Activated T-helper 1 cell treated with anti-CD3 and anti-CD28 coated beads, Interleukin-12 subunit alpha, Interleukin-12 subunit beta, Interleukin-2, Interleukin-4 antibody, amounts not matched to agents 30 ng/mL and 10 ng/mL and 1 ng/mL, durations not matched to agents 14 hours and 24 hours and 36 hours (primary cell): ENCODE measurements at places on chromosomes 5 and 9. TPM values are rescaled to one million over a fixed set of nuclear protein-coding genes. Genes with fewer than 3 reads are reported as not detected.

- H3K4me3 ChIP-seq = no peak overlapping the region
- H3K36me3 ChIP-seq = no peaks in the 10 kb centered on the region
- H3K27ac ChIP-seq = no peak overlapping the region
- H3K27me3 ChIP-seq = no peaks in the 10 kb centered on the region
- no peaks in the 10 kb centered on the region for H3K4me1 ChIP-seq
Observed at GRCh38 chr5:9820691-9821449, 190.7 kb upstream of the TAS2R1 start.

GNA14 gene
- total RNA-seq = not detected in 2 replicates

DNA sequence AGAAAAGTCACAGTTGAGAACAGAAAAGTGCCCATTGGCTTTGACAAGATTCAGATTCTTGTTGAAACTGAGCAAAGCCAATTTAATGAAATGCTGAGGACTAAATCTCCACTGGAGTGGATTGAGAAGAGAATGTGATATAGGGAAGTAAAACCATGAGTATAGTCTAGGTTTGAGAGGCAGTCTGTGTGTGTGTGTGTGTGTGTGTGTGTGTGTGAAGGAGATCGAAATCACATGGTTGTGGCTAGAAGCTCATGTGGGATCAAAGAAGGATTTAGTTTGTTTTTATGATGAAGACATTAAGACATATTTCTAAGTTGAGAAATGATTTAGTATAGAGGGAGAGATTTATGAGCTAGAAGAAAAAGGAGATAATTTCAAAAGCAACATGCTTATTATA lies 275.7 kb upstream of the DAB2 start:
- H3K27me3 ChIP-seq = peaks cover 2% of the 10 kb centered on the region
- H3K4me1 ChIP-seq = no peaks in the 10 kb centered on the region

DNA sequence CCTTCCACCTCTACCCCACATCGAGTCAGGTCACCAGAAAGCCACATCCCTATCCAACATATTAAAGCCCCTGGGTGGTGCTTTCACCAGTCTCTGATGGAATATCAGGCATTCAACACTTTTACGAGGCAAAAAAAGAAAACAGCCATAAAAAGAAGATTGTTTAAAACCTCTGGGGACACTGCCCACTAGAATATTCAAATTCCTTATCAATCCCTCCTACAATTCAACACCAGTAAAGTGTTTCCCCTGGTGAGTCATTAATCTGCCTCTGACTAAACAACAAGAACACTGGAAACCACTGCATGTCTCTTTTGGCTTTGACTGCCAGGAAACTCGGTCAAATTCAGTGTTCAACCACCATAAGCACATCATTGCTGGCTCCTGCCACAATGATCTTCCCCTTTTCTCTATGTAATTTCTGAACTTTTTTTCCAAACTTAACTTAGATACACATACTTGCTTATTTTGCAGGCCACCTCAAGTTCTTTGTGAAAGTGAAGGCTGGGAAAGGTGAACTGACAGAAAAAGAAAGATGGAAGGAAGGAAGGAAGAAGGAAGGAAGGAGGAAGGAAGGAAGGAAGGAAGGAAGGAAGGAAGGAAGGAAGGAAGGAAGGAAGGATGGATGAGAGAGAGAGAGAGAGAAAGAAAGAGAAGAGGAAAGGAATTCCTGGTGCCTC lies 105.3 kb downstream of the PAX5 start:
- H3K27ac ChIP-seq = peak overlapping the region; percentile 86
- H3K27me3 ChIP-seq = peaks cover 2% of the 10 kb centered on the region
- DNase-seq = peak; percentile 37
- peak overlapping the region; percentile 42 for H3K4me3 ChIP-seq
- H3K4me1 ChIP-seq = peaks cover 50% of the 10 kb centered on the region

TLE1 gene
- total RNA-seq = 0.12 TPM in 1 of 2 replicates, not detected in the other

GRCh38 chr5:72130351-72130761 lies 23.1 kb downstream of the MAP1B start:
- no peak overlapping the region for H3K27ac ChIP-seq
- H3K4me1 ChIP-seq = no peaks in the 10 kb centered on the region
- no peak for DNase-seq

PALM2AKAP2 gene
- 2.2 and 5.5 TPM in 2 replicates for total RNA-seq

DNA sequence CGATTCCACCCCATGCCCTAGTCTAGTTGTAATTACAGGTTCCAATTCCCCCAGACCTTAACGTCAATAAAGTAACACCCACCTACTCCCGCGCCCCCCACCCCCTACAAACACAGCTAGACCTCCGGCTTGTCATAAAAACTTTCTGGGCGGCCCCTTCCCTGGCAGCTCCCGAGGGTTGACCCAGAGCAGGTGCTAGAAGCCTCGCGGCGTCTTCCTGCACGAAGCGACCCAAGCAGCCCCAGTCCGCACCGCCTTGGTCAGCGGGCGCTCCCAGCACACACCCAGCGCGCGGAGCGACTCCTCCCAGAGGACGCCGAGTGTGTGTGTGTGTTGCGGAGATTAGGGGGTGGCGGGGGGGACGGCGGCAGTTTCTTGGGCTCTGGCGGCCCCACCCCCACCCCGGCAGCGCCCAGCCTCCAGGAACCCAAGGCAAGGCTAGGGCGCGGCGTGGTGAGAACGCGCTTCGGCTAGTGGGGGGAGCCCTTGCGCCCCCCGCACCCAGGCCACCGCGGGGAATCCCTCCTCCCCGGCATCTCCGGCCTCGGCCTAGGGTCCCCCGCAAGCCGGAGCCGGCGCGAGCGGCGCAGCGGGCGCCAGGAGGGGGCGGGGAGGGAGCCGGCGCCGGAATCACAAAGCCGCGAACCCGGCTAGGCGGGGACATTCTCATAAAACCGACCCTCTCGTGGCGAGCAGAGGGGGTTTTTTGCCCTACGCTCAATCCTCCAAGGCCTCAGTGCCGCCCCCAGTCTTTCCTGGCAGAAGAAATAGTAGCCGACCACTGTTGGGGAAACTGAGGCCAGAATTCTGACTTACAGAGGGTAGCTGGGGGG lies 2.2 kb downstream of the PCDH1 start:
- no peak overlapping the region for H3K4me3 ChIP-seq
- H3K36me3 ChIP-seq = no peaks in the 10 kb centered on the region
- H3K27ac ChIP-seq = no peak overlapping the region
- H3K27me3 ChIP-seq = peaks cover 73% of the 10 kb centered on the region
- peaks cover 25% of the 10 kb centered on the region for H3K4me1 ChIP-seq

GRCh38 chr9:2335260-2335659 lies 286.3 kb upstream of the VLDLR start:
- no peak overlapping the region for H3K27ac ChIP-seq
- no peak for DNase-seq
- no peak overlapping the region for H3K4me3 ChIP-seq

SCAMP1 gene
- 21.3 and 21.7 TPM in 2 replicates for total RNA-seq

GNG10 gene
- total RNA-seq = 30.7 and 35.4 TPM in 2 replicates

- H3K36me3 ChIP-seq = no peaks in the 10 kb centered on the region
- no peak for DNase-seq
- no peak overlapping the region for H3K4me3 ChIP-seq
- no peaks in the 10 kb centered on the region for H3K27me3 ChIP-seq
- H3K27ac ChIP-seq = no peak overlapping the region
- H3K4me1 ChIP-seq = no peaks in the 10 kb centered on the region
Observed at GRCh38 chr9:105503881-105504280, 54.0 kb upstream of the FKTN start.

DNA sequence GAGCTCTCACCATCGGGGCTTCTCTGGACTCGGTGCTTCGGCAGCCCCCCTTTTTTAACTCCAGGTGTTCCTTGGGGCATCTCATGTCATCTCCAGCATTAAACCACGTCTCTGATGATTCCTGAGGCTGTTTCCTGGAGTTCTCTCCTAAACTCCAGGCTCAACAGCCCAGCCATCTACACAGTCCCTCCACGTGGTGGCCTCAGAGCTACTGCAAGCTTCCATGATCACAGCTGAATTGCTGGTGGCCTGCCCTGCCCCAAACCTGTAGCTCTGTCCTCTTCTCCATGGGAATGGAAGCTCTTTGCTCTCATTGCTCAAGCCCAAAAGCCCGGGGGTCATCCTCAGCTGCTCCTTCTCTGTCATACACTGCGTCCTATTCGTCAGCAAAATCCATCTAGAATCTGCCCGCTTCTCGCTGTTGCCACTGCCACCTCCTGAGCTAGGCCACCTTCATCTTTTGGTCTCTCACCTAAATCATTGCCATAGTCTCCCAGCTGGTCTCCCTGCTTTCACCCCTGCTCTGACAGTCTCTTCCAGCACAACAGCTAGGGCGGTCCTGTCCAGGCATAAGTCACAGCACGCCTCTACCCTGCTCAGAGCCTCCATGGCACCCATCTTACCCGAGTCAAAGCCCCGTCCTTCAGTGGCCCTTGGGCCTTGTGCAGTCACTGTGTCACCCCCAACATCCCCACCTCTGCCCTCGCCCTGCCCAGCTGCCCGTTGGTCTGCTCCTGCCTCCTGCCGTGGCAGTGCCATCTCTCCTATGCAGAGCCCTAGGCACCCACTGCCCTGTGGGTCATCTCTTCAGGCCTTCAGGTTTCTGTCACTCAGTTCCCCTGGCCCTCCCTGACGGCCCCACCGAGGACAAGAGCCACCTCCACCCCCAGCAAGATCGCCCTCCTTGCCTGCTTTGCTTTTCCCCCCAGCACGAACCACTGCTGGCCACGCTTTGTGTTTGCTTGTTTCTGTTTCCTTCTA lies 6.4 kb downstream of the B4GALT7 start:
- no peaks in the 10 kb centered on the region for H3K27me3 ChIP-seq
- H3K36me3 ChIP-seq = peaks cover 2% of the 10 kb centered on the region
- peaks cover 8% of the 10 kb centered on the region for H3K4me1 ChIP-seq
- no peak for DNase-seq

DNA sequence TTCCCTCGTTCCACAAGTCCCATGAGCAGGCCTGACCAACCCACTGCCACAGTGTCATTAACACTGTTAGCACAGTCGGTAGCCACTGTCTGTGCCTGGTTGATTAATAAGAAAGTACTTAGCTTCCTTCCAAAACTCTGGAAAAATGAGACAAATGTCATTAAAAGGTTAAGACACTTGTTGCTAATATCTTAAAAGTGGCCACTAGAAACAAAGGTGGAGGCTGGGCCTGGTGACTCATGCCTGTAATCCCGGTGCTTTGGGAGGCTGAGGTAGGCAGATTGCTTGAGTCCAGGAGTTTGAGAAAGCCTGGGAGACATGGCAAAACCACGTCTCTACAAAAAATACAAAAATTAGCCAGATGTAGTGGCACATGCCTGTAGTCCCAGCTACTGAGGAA lies 194.0 kb downstream of the PDZD2 start:
- no peak overlapping the region for H3K27ac ChIP-seq
- no peaks in the 10 kb centered on the region for H3K27me3 ChIP-seq
- no peaks in the 10 kb centered on the region for H3K36me3 ChIP-seq
- DNase-seq = no peak
- no peak overlapping the region for H3K4me3 ChIP-seq

GARIN3 gene
- 0.27 and 0.31 TPM in 2 replicates for total RNA-seq

DNA sequence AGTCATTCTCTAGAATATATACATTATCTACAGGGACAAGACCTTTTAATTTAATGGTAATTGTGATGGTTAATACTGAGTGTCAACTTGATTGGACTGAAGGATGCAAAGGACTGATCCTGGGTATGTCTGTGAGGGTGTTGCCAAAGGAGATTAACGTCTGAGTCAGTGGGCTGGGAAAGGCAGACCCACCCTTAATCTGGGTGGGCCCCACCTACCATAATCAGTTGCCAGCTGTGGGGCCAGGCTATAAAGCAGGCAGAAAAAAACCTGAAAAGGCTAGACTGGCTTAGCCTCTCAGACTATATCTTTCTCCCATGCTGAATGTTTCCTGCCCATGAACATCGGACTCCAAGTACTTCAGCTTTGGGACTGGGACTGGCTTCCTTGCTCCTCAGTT lies 112.2 kb upstream of the SMC2 start:
- H3K4me3 ChIP-seq = no peak overlapping the region
- no peak overlapping the region for H3K27ac ChIP-seq
- no peaks in the 10 kb centered on the region for H3K36me3 ChIP-seq

ISL1 gene
- not detected in 2 replicates for total RNA-seq

DNA sequence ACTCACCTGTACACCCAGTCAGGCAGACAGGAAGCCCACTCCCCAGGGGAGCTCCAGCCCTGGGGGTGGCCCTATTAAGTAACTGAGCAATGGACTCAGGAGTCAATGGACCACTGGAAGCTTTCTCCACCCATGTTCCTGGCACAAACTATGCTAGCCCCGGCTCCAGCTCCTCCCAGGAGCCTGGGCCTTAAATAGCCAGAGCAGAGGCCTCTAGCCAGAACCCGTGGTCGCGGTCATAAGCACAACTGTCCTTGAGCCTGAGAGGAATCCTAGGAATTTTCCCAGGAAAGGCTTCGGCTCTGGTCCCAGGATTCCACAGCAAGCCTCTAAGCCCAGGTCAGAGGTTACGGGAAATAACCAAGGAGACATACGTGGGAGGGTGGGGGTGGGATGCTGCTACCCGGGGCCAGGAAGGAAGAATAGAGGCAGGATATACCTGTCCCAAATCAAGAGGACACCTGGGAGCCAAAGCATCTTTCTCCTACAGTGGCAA lies 5.5 kb downstream of the SEPTIN8 start:
- DNase-seq = no peak
- no peaks in the 10 kb centered on the region for H3K36me3 ChIP-seq
- H3K4me3 ChIP-seq = no peak overlapping the region
- H3K4me1 ChIP-seq = peaks cover 15% of the 10 kb centered on the region
- H3K27ac ChIP-seq = no peak overlapping the region

- peaks cover 55% of the 10 kb centered on the region for H3K36me3 ChIP-seq
- H3K4me3 ChIP-seq = no peak overlapping the region
- no peaks in the 10 kb centered on the region for H3K27me3 ChIP-seq
- no peak overlapping the region for H3K27ac ChIP-seq
Observed at GRCh38 chr9:132645711-132646110, 24.1 kb downstream of the DDX31 start.

DNA sequence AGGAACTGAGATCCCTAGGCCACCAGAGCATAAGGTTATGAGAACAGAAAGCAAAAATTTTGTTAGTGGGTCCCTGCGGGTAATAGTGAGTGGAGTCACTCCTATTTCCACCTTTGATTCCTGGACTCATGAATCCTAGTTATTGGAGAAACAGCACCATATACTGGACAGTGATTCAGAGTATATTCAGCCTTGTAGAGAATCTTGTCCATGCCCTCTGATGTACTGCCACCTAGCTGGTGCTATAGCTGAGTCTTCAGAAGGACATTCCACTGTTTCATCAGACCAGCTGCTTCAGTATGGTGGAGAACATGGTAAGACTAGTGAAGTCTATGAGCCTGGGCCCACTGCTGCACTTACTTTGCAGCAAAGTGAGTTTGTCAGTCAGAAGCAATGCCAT lies 25.0 kb upstream of the ITGA2 start:
- H3K4me3 ChIP-seq = no peak overlapping the region
- H3K27ac ChIP-seq = no peak overlapping the region
- H3K4me1 ChIP-seq = no peaks in the 10 kb centered on the region
- no peaks in the 10 kb centered on the region for H3K36me3 ChIP-seq

DNA sequence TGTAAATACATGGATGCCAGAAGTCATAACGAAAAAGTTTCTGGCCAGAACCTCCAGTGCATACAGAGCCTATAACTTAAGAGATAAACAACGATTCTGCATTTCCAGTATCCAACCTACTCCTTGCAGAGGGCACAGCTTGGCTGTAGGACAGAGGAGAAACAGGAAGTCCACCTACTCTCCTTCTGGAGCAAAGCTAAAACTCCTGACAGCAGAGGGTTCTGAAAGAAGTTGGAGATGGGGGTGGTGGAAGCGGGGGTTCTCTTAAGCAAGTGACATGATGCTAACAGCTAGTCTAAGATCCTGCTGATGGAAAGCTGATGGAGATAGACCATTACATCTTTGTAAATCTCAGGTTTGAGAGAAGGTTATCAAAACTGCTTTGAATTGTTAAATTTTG lies 35.5 kb upstream of the CTNNAL1 start:
- DNase-seq = no peak
- H3K36me3 ChIP-seq = peaks cover 56% of the 10 kb centered on the region
- H3K27ac ChIP-seq = no peak overlapping the region
- H3K4me1 ChIP-seq = no peaks in the 10 kb centered on the region

- no peak overlapping the region for H3K4me3 ChIP-seq
- no peaks in the 10 kb centered on the region for H3K4me1 ChIP-seq
- DNase-seq = no peak
- no peaks in the 10 kb centered on the region for H3K36me3 ChIP-seq
Observed at GRCh38 chr5:96133341-96134079, 171.9 kb upstream of the ELL2 start.
